Psoas muscle (tissue), 8 donors: ENCODE measurements at places on chromosomes 7 and 10. TPM values are rescaled to one million over a fixed set of nuclear protein-coding genes. Genes with fewer than 3 reads are reported as not detected.

GRCh38 chr10:79411546-79412495, 33.6 kb downstream of the ZCCHC24 start:
- peak; percentile 62 for DNase-seq

The LOXL4 gene
- polyA plus RNA-seq = 3.0 TPM

GRCh38 chr7:142813226-142813625, 41.6 kb upstream of the EPHB6 start:
- DNase-seq = no peak

- no peak for DNase-seq
Measured at GRCh38 chr7:95104739-95105138, 197.3 kb downstream of the PPP1R9A start.

GRCh38 chr7:105399043-105399725, 10.5 kb upstream of the SRPK2 start:
- DNase-seq = no peak

DNA sequence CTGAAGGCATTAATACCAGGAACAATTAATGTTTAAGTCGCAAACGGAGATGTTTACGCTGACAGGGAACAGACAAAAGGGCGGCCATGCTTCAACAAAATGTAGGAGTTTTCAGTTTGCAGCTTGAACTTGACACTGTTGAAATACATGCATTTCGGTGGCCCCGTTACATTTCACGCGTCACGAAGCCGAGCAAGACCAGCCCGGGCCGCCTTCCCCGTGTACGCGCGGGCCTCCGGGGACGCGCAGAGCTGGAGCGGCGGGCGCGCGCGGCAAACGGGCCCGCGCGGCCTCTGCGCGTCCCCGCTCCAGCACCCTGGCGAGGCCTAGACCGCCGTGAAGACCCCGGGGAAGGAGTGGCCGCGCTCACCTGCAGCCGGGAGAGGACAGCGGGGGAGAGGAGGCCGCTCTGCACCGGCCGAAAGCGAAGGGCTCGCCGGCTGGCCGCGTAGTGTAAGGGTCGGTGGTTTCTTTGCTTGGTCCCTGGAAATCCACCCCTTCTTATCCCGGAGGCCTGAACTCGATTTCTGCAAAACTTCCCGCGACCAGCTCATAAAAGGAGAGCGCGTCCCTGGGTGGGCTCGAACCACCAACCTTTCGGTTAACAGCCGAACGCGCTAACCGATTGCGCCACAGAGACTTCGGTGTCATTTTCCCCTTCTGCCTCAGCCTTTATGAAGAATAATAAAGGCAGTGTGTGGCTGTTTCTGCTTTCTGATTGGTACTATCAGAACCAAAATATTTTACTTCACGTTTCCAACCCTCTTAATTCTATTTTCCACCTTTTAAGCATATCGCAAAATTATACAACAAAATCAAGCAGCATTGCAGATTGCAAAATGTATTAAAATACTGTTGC, 11.4 kb upstream of the EBLN1 start:
- peak; percentile 92 for DNase-seq

GRCh38 chr10:17599089-17599488, 18.1 kb downstream of the HACD1 start:
- DNase-seq = no peak

- no peak for DNase-seq
Measured at GRCh38 chr10:79026806-79027146, 42.0 kb upstream of the ZMIZ1 start.

GRCh38 chr7:78073609-78074382, 275.2 kb downstream of the PHTF2 start:
- DNase-seq = no peak

The ZNF853 gene
- polyA plus RNA-seq = 4.4 TPM
